Urinary bladder (tissue), 4 donors: ENCODE measurements at places on chromosomes 5 and 9.

GRCh38 chr9:130235558-130236435 is 29.8 kb upstream of the HMCN2 start:
- DNase-seq, result no peak

GRCh38 chr5:96045888-96046287 is 84.2 kb upstream of the ELL2 start:
- DNase-seq, result no peak

DNA sequence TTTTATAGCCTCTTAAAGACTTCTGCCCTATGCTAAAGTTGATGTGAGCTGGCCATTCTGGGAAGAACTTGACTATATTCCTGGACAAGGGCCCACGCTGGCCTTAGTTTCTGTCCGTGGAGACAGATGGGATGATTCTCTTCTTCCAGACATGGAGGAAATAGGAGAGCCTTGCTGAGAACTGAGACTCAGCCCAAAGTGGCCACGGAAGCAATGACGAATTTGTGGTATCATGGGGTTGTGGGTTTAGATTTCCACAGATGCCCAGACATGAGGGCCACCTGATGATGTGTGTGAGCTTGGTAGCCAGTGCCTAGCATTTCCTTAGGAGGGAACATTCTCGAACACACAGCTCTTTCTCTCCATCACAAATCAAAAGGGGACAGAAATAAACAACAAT is 309.1 kb downstream of the NSG2 start:
- no peak for DNase-seq

DNA sequence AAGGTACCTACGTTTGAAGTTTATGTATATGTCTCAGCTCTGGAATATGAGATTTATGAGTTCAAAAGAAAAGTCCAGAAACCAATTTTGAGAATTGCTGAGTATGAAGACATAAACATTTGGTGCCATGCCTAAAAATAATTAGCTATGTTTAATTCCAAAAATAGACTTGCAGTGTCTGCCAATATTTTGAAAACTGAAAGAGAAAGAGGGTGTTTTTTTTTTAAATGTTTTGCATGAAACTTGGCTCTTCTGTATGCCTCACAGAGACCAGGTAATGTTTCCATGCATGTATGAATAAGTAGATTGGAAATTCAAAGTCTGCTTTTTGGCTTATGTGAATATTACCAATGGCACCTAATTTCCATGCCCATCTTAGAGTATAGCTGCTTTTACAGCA is 634.4 kb upstream of the C9orf72 start:
- no peak for DNase-seq

DNA sequence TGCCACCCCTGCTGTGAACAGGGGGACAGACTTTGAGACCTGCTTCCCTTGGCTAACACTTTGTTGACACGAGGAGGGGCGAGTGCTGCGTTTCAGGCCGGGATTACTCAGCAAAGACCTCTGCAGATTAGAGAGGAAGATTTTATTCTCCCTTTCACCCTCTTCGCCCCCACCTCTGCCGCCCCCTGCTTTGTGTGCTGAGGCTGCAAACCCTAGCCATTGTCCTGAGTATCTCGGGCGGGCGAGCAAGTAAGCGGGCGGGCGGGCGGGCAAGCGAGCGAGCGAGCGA is 6.0 kb downstream of the ISL1 start:
- no peak for DNase-seq

DNA sequence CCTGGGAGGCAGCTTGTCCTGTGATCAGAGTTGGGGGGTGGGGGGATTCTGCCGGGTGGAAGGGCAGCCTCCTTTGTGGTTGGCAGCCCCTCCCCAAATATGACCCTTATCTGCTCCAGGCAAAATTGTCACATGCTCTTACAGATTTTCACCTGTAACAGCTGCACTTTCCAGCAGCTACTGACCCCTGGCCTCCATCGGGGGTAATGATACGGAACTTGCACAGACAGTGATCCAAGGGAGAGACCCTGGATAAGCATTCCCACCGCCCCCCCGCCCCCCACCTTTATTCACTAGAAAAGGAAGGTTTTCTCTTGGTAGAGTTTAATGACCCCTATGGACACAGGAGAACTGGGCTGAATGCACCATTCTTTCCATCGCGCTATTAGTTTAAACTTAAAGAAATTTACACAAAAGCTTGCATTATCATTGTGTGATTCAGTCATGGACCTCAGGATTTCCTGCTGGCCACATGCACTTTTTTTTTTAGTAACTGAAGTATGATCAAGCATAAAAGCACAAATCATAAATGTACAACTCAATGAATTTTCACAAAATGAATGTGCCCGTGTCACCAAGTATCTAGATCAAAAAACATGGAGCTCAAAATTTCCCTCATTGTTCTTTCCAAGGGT is 10.7 kb upstream of the ZBTB34 start:
- DNase-seq, result no peak

GRCh38 chr9:124045076-124045829 is 33.7 kb downstream of the LHX2 start:
- no peak for DNase-seq

DNA sequence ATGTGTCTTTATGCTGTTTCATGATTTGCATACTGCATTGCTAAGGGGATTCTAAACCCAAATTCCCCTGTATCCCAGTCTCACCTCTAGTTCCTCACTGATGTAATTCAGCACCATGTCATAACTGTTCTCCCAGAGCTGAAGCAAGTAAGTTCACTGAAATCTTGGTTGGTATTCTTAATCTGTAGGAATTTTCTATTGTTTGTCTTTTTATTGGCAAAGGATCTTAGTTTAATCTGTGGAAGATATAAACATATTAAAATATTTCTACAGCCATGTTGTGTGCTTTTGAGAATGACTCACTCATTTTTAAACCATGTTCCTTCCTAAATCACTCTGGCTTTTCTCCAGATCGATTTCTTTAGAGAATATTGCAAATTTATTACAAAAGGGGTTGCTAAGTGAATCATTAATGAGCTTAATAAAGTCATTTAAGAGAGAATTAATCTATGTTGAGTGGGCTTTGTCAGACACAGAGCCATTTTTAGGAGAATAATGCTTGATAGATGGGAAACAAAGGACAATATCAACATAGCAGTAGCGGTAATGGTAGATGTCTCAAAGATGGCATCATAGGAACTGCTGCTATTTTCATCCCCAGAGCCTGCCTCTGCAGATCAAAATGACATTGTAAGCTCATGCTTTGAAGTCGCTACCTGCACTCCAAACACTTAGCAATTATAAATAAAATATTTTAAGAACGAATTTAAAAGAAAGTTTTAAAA is 110.0 kb downstream of the ENC1 start:
- DNase-seq, result no peak
